Suppressor macrophage (primary cell): ENCODE measurements at places on chromosomes 3 and 15.
A peak's percentile ranks its signal among the peaks of the same experiment; 100 is the strongest.

DNA sequence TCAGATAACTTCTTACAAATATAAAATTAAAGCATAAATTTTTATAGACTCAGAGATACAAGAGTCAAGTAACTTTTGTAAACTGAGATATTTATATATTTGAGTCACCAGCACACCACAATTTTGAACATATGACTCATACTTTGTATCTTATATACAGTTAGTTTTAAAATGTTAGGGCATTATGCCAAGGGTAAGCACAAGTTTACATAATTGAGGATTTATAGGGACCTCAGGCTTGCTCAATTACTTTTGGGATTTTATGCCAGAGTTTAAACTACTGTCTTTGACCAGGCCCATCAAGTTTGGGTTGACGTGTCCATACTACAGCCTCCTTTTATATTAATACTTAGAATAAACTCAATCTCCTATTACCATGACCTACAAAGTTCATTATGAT lies 7.4 kb upstream of the FGF7 start:
- no peak for DNase-seq

DNA sequence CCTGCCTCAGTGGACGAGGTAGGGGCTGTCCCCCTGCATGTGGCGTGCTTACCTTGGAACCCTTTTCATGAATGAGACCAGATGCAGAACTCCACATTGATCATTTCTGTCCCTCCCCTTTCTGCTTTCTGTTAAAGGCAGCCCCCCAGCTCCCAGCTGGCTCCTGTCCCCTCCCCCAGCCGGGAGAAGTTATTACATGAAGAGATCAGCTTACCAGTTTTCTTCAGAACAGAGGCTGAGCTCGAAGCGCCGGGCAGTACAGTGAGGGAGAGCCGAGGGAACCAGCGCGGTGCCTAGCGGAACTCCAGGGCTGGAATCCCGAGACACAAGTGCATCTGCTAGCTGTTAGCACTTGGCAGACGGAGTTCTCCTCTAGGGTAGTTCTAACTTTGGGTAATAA lies 263.3 kb upstream of the NR2E3 start:
- no peak for DNase-seq

- no peak for DNase-seq
Observed at GRCh38 chr15:98738689-98739401, 90.5 kb downstream of the IGF1R start.

GRCh38 chr3:56251343-56251945 lies 216.8 kb downstream of the ERC2 start:
- DNase-seq = peak; percentile 65

DNA sequence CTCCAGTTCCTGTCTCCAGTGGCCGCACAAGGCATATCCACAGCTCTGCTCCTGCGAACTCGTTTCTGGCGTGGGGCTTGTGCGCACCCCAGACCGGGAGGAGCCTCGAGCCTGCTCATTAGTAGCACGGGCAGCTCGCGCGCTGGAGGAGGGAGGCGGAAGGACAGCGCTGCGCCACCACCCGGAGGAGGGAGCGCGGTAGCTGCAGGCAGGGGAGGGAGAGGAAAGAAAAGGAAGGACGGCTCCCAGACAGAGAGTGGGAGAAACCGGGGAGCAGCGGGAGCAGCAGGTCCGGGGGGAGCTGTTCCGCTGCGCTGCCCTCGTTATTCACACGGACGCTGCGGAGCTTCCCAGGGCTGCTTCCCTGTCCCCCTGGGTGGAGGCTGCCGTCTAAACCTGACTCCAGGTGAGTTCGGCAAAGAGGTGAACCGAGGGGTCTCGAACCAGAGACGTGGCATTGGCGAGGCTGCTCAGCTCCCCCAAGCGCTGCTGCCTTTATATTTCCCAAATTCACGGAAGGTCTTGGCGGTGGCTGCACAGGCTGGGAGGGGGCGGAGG lies 121.3 kb upstream of the ZNF717 start:
- DNase-seq = peak; percentile 2

GRCh38 chr15:33778852-33779251 lies 189.4 kb upstream of the CHRM5 start:
- no peak for DNase-seq

- no peak for DNase-seq
Observed at GRCh38 chr15:36661042-36661441, 81.6 kb downstream of the CDIN1 start.

DNA sequence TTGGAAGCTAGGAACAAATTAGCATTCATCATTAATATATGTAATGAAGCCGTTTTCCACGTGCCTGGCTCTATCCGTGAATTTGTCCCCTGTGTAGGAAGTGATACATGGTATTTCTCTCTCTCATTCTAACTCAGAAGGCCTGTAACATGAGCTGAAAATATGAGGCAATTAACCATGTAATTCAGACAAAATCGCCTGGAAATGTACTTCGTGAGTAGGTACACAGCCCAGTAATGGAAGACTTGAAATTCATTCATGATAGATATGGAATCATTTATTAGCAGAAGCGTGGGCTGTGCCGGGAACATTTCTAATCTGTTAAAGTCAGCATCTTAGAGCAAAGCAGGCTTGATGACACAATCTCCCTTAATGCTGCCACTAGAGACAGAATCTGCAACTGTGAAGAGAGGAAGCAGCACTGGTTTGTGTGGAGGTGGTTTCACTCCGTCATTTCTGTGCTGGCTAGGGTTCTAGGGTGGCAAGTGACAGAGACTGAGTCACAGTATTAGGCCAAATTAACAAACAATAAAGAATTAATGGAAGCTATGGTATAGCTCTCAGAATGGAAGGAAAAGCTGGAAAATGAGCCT lies 225.0 kb upstream of the PROK2 start:
- peak; percentile 90 for DNase-seq

DNA sequence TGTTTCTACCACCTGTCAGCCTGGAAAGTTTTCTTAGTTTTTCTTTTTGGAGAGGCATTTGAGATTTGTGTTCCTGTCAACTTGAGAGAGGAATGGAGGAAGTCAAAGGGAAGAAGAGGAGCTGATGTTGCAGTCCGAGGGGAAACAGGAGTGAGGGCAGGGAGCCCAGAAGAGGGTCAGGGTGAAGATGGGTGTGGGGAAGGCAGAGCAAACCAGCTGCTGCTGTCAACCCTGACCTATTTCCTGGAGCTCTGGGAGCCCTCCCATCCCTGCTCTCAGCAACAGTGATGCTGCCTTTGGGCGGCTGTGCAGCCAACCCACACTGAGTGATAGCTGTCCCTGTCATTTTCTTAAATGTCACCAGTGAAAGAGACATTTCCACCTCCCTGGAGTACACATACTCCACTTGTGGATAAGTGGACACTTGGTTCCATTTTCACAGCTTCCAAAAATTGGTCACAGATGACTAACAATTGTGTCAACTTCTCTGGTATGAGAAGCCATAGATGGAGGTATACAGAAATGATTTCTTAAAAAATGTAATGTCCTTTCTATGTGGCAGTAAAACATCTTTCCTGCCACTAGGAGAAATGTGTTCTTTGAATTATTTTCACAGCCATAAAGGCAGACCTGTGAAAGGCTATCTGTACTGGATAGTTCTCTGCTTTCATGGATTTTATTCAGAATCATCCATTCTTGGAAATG lies 556.3 kb upstream of the TBL1XR1 start:
- peak; percentile 22 for DNase-seq

- DNase-seq = no peak
Observed at GRCh38 chr15:55151631-55152030, 45.1 kb downstream of the RSL24D1 start.

- DNase-seq = peak; percentile 86
Observed at GRCh38 chr3:47780741-47781684, 680 bp downstream of the SMARCC1 start.

GRCh38 chr3:61387817-61388216 lies 136.6 kb upstream of the FHIT start:
- DNase-seq = no peak

DNA sequence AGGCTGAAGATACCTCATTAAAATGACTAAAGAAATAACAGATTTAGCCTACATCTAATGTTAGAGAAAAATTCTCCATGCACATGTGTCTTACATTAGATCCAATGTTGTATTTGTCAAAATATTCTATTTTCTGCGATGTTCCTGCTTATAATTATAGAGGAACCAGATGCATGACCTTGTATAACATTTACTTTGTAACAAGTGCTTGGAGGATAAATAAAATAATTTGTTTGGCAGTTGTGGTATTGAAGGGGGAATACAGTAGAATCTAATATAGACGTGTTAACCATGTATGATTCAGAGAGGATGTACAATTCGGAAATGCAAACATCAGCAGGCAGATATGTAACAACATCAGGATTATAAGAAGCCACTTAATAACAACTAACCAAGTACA lies 922.2 kb downstream of the TUSC7 start:
- no peak for DNase-seq

DNA sequence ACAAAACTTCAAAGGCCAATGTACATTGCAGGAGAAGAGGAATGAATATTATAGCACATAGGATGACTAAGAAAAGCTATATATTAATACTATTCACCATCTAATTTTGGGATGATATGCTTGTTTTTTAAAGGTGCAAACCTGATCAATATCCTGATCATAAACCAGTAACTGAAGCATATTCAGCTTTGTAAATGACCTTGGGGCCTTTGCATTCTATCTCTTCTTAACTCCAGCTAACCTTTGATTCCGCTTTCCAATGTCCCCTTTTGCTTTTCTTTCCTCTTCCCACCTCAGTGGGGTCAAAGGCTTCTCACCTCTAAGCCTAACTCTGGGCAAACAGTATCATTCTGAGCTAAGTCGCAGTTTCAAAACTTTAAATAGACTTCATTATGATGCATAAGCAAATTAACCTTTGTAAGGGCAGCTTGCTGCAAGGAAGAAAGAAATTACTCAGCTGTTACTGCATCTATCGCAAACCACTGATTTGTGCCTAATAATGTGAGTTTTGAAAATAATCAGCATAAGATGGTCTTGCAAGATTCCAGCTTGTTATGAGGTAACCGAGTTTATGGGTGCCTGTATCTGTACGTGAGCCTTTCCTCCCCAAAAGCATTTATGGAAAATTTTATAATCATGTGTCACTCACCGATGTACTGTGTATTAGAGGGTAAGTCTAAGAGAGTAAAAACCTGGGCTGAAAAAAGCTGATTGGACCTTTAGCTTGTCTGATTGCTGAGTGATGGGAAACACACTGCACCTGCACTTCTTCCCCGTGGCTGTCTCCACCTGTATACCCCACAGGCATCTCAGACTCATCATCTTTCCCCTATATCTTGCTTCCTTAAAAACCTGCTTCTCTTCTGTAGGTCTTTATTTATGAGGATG lies 116.8 kb downstream of the TPRG1 start:
- no peak for DNase-seq

DNA sequence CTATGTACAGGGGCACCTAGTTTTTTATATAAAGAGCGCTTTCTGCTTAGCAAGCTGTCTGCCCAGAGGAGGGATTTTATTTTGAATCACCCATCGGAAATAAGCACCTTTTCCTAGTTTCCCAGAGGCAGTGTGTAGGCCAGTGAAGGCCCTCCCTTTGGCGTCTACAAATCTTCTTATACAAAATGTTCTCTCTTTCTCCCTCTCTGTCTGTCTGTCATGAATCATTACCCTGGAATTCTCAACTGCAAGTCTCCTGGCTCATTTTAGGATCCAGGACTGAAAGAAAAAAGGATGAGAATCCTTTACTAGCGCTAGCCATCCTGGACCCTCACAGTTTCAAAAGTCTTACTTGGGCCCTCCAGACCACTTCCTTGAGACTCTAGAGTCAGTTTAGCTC lies 728.1 kb downstream of the OTOL1 start:
- no peak for DNase-seq

DNA sequence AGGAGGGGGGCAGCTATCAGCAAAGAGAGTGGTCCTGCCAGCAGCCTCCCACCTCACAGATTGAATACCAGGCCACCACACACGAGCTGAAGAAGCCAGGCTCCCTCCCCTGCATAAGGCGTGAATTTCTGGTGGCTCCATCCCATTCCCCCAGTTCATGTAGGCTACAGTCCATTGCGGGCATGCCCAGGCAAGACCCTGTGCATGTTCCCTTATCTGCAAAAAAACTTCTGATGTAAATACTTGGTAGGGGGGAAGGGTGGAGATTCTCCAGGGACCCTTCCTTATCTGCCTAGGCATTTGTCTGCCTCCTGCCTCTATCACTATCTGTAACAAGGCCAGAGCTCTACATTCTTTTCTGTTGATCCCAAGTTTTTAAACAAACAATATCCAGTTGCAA lies 27.6 kb upstream of the UBP1 start:
- DNase-seq = no peak

DNA sequence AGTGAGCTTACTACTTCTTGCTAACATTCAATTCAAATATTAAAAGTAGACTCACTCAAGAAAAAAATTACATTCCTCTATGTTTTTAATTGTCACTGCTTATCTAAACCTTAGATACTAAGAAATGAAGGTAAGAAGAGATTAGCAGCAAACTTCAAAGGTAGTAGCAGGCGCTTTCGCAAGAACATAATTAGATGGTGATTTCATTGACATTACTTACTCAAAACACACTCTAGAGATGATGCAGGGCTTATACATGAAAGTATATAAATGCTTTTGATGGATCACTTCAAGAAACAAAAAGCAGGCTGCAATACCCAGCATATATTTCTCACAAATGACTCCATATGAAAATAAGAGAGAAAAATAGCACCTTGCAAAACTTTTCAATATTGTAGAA lies 86.8 kb downstream of the FSIP1 start:
- no peak for DNase-seq

- no peak for DNase-seq
Observed at GRCh38 chr3:11269007-11269406, 3.2 kb upstream of the ATG7 start.

DNA sequence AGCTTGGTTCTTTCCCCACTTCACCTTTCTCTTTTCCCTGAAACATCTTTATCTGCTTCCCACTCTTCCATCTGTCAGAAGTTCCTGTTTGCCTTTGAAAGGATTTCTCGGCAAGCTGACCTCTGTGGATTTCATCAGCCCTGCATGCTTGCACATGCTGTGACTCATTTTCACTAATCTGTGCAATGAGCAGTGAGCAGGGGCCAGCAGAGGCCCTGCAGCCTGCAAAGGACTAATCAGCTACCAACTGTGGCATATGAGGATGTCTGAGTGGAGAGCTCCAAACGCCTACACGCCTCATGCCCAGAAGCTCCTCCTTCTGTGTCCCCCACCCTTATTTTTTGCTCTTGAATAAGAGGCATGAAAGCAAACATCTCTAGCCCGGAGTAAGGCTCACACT lies 333.0 kb upstream of the SEMA6D start:
- DNase-seq = peak; percentile 31

- no peak for DNase-seq
Observed at GRCh38 chr3:62318365-62318751, 55.0 kb downstream of the FEZF2 start.
